Cortex of kidney (tissue), 1 donor: ENCODE measurements at places on chromosomes 1 and 21.

- DNase-seq = no peak
Measured at GRCh38 chr1:219883400-219884332, 44.7 kb downstream of the SLC30A10 start.

DNA sequence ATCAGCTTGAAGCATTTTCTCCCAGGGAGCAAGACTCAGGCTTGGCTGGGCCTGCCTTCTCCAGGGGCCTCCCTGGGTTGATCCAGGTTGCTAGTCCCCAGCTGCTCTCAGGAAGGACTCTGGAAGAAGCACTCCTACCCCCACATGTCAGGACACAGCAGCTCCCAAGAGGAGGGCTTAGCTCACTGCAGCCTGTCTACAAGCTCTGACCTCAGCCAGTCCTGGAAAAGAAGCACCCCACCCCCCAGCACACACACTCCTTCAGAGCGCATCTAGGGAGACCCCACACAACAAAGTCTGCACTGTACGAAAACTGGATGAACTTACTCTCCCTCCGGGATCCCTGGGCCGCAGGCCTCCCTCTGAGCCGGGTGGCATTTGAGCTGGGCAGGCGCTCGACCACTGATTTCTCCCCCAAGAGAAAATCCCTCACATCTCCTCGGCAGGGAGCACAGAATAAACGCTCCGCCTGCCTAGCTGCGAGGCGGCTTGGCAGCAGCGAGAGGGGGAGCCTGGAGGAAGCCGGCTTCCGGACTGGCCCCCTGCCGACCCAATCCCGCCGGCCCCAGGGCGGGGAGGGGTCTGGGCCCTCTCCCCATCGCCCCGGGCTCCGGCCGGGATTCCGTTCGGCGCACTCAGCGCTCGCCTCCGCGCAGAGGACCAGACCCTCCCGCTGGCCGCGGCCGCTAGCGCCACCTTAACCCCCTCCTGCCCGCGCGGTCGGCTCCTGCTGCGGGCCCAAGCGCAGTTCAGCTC is at the start of gene KCNA2:
Gene KCNA2, minus strand, starts transcription at position 458 of the 756 bp plus-strand sequence. CDS start 1,576 bp downstream, outside the sequence.
- no peak for DNase-seq

DNA sequence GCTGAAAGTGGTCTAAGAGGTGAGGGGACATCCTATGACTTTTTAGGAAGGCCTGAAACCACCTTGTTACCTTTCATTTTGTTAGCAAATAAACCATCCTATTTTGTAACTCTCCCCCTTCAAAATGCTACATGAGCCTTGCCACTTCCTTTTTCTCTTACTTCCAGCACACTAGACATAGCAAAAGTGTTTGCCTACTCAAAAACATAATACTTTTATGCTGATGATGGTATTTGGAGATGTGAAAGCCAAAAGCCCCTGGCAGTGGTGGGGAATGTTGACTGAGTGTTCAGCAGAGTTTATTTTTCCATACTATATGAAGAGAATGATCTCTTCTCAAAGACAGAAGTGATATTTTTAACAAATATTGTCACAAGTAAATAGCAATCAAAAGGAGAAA is 134.2 kb downstream of the EDEM3 start:
- DNase-seq = no peak

- DNase-seq = no peak
Measured at GRCh38 chr1:43705334-43705733, 2.0 kb upstream of the ST3GAL3 start.

DNA sequence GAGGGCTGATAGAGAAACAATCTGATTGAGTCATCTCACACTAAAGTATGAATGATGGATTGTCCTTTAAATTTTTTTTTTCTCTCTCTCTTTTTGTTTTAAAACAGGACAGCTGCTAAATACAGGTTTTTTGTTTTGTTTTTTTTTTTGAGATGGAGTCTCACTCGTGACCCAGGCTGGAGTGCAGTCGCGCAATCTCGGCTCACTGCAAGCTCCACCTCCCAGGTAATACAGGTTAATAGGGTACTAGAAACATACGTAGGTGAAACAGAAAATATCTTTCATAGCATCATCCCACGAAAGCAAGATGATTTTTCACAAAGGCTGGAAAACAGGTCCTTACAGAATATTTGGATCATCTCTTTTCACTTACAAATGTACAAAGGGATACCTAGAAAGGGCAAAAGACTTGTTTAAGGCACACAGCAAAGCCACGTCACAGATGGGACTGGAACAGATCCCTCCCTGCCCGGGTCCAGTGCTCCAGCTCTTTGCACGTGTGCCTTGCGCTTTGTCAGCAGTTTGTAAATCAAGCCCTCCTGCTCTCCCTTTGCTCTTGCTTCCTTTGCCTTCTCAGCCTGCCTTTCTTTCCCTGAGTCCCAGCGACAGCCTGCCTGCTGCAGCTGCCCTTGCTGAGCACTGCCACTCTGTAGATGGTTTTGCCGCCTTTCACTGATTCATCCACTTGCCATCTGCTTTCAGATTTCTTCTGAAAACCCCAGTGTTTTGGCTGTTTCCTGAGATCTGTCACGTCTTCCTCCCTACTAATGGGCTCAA is 171.3 kb upstream of the BEND5 start:
- DNase-seq = no peak

GRCh38 chr21:35059742-35060141 is 10.6 kb upstream of the RUNX1 start:
- no peak for DNase-seq

DNA sequence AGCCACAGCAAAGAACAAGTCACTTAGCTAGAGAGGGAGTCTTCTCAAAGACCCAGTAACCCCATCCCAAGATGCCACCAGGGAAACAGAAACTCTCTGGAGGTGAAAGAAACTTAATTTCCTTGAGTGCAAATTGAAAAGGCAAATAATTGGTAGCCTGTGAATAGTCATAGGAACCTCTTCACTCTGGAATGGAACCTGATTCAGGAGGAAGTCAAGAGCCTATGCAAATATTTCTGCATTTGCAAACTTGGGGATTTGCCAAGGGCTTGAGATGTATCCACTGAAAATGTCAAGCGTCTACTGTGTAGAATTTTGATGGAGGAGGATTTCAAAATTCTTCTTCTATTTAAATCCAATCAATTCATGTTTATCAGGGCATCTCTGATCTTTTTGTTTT is 5.7 kb downstream of the HIVEP3 start:
- no peak for DNase-seq

- DNase-seq = no peak
Measured at GRCh38 chr1:64864018-64864940, 102.1 kb downstream of the JAK1 start.

- DNase-seq = no peak
Measured at GRCh38 chr1:173420330-173420806, 56.8 kb upstream of the PRDX6 start.

DNA sequence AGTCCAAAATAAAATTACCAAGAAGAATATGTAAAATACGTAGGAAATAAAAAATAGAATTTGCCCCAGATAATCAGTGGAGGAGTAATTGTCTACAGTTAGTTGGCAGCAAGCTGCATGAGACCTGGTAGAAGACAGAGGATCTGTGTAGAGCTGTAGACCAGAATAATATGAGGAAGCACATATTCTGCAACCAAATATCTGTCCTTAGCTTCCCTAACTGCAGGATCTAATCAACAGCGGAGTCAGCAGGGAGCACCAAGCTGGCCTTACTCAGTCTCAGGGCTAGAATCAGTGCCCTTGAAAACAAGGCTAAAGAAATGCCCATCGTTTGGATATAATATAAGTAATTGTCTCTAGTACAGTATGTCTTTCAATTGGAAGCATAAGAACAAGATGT is 6.1 kb upstream of the GCSAML start:
- no peak for DNase-seq

GRCh38 chr1:41344708-41345159 is 16.5 kb upstream of the FOXO6 start:
- no peak for DNase-seq

DNA sequence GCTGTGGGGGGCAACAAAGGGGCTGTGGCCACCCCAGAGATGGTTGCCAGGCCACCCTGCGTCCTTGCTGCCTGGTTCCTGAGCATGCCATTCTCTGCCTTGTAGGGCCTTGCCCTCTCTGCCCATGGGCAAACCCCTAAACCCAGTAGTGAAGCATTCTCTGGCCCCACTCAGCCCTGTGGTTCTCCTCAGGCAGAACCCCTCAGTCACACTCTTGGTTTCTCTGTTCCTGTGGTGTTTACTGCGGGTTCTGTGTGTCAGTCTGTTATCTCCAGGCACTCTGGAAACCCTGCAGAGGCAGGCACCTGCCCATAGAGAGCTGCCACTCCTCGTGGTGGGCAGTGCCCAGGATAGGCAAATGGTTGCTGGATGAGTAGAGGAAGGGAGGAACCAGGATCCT is 41.1 kb upstream of the IL19 start:
- no peak for DNase-seq

DNA sequence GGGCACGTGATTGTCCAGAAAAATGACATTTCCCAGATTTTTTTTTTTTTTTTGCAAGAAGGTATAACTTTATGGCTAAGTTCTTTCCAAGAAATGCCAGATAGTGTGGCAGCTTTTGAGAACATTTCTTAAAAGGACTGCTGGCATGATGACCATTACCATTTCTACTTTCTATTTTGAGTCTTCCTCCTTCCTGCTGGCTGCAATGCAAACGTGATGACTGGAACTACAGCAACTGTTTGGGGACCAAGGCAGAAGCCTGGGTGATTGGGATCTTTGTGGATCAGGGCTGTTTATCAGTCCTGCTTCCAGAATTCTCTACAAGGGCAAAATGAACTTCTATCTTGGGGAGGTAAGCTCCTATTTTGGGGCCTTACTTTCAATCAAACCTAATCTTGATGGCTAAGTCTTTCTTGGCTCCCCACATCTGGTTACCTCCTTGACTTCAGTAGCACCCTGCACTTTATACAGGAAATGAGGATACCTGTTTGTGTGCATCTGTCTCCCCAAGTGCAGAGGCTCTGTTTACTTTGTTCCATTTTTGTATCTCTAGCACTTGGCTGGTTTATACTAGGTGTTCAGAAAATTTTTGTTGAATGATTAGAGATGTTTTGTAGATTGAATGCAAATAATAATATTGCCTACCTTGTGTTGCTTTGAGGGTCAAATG is 3.7 kb upstream of the DDX20 start:
- DNase-seq = no peak

DNA sequence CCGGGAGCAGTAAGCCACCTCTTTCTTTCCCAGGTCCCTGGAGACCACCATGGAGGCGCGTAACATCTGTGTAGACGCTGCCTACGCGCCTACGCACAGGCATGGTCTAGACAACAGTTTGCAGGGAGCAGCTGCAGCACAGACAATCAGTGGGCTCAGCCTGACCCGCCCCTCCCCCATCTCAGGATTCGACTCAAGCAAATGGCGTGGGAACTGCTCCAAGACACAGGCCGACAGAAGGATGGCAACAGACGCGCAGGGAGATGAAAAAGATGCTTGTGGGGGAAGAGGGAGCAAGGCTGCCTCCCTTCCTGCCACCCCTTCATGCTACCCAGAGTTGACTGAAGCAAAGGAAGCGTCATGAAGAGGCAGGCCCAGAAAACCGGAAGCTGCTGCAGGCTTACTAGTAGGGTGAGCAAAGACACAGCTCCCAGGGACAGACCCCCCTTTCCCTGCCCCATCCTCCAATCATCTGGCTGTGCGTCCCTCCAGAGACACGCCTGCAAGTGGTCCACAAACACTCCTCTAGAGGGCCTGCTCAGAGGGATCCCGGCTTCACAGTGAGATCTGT is 19.5 kb downstream of the STK40 start:
- DNase-seq = no peak

GRCh38 chr1:21508580-21509350 is 458 bp upstream of the ALPL start:
- no peak for DNase-seq

DNA sequence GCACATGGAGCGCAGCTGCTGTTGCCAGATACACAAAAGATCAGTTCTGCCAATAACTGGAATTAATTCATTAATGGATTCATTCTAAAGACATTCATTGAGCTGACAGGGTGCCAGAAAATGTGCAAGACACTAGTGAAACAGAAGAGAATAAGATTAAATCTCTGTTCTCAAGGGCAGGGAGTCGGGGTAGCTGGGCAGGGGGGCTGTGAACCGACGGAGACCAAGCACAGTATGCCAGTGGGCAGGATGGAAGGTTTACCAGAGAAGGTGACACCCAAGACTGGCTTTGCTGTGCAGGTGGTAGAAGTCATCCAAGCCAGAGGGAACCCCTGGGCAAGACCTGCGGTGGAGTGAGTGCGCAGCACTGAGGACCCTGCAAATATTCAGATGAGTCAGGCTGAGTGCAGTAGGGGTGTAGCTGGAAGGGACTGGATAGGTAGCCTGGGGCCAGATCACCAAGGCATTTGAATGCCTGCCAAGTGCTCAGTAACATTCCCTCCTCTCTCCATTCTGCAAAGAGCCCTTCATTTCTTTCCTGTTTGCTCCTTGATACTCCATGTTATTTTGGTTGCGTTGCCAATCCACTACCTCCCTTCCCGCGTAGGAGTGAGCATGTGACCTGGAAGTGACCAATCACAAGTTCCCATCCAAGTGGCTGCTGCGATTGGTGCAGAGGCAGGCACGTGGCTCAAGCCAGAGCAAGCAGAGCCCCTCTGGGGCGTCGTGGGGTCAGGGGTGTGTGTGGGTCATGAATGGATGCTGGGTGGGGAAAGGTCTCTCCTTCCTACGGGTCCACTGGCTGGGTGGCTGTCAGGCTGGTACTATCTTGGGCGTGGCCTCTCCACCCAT is 413.1 kb downstream of the PTPRU start:
- no peak for DNase-seq

- no peak for DNase-seq
Measured at GRCh38 chr1:12380326-12381249, 150.8 kb downstream of the VPS13D start.
